ENCODE measurements at places on chromosomes 1 and 21. TPM values are rescaled to one million over a fixed set of nuclear protein-coding genes. Genes with fewer than 3 reads are reported as not detected.

GRCh38 chr21:18251065-18251464, 6.4 kb downstream of the CHODL start:
- no peak overlapping the region for H3K27ac ChIP-seq
- H3K4me1 ChIP-seq = no peaks in the 10 kb centered on the region
- no peaks in the 10 kb centered on the region for H3K27me3 ChIP-seq
- H3K36me3 ChIP-seq = no peaks in the 10 kb centered on the region
- no peak for DNase-seq
- H3K4me3 ChIP-seq = no peak overlapping the region

GRCh38 chr1:239545466-239545865, 159.1 kb downstream of the CHRM3 start:
- H3K4me3 ChIP-seq = no peak overlapping the region
- H3K27me3 ChIP-seq = no peaks in the 10 kb centered on the region
- H3K36me3 ChIP-seq = no peaks in the 10 kb centered on the region
- DNase-seq = no peak
- H3K4me1 ChIP-seq = no peaks in the 10 kb centered on the region

DNA sequence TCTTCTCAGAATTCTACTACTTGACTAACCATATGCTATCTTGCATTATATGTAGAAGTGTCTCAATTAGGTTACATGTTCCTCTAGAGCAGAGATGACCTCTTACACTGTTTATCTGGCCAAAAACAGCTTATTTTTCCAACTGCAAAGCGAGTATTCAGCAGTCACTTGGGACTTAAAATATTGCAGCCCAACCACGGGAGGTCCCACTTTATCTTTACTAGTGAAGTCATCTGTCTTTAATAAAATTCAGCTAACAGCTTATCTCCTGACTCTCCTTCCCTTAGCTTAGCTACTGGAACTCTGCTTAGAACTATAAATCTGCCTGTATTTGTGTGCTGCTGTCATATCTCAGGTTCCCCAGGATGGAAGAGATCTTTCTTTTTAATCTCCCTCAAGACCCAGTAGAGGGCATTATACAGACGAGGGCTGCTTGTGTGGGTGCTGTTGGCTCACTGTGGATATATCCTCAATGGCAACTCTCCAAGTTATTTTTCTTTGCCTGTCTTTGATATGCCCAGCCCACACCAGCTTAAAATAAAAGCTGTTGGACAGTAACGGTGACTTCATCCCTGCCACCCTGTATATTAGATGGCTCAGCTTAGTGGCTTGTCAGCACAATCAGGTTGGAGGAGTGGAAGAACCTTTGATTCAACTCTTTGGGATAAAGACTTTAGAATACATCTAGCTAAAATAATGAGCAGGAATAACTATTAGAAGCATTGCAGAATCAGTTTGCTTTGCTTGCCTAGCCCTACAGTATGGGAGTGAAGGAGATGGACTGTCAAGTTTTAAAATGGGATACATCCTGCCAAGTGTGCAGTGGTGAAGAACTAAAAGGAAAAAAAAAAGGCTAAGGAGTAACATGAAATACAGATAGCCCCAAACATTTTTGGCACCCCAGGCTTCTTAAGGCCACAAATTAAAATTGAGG, 9.6 kb downstream of the ENSA start:
- H3K36me3 ChIP-seq = peaks cover 4% of the 10 kb centered on the region
- H3K27me3 ChIP-seq = no peaks in the 10 kb centered on the region
- no peak overlapping the region for H3K27ac ChIP-seq
- no peak for DNase-seq

B3GALT2 gene
- 0.07 TPM for total RNA-seq

CLCN6 gene
- 105 TPM for total RNA-seq

All from B cell (primary cell).